NCI-H226 (cell line): ENCODE measurements at places on chromosomes 5 and 9.

DNA sequence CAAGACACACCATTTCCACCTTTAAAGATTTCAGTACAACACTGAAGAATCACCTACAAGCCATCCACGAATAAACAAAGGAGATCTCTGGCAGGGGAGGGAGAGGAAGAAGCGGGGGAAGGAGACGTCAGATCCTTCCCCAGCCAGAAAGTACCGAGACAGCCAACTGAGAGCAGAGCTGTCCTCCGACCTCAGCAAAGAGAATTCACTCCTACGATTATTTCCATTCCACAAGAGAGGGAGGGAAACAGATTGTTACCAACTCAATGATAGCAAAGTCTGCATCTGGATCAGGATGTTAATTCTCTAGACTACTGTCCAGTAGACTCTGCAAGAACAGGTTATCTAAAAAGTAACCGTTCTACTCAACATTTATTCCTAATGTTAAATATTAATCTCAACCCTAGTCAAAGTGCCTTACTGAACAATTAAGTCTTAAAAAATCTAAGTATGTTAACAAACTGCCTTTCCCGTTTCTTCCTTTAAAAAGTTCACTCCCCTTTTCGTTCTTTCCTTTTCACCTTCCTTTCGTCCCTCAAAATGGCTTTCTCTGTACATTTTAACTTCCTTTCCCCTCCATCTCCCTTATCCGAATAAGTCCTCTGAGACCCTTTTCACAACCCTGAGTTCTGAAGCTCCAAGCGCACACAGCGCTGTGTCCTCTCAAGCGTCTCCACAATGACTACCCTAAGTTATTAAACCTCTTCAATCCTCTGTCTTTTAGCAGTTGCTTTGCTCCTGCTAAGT, 1.4 kb downstream of the CHD1 start:
- peak; percentile 70 for DNase-seq

- no peak for DNase-seq
Measured at GRCh38 chr9:133106511-133107244, 14.4 kb downstream of the RALGDS start.

GRCh38 chr5:143031781-143032580, 261.8 kb downstream of the ARHGAP26 start:
- DNase-seq, result no peak

- peak; percentile 54 for DNase-seq
Measured at GRCh38 chr5:62001640-62002039, 304.4 kb upstream of the KIF2A start.

GRCh38 chr9:100426530-100427365, at the start of gene MSANTD3:
TSS of gene MSANTD3 (plus strand) at chr9:100427143. CDS start at chr9:100441939, 14,796 bp downstream.
- peak; percentile 35 for DNase-seq

DNA sequence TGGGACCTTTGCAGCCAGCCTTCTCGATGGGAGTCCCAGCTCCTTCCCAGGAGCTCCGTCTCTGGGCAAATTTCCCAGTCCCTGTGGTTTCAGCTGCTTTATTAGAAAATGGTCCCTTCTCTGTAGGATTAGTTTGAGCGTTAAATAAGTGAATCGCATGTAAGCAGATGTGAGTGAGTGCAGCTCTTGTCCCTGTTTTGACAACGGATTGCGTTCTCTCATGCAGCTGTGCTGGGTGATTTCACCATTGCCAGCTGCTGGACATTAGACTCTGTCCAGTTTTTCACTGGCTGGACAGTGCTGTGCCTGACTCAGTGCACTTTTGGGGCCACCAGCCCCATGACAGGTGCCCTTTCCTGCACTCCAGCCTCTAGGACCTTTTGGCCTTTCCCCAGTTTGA, 11.6 kb upstream of the CEL start:
- DNase-seq, result no peak

GRCh38 chr9:110999379-110999778, 38.9 kb downstream of the LPAR1 start:
- no peak for DNase-seq

GRCh38 chr5:38451074-38451725, 105.2 kb downstream of the LIFR start:
- no peak for DNase-seq

DNA sequence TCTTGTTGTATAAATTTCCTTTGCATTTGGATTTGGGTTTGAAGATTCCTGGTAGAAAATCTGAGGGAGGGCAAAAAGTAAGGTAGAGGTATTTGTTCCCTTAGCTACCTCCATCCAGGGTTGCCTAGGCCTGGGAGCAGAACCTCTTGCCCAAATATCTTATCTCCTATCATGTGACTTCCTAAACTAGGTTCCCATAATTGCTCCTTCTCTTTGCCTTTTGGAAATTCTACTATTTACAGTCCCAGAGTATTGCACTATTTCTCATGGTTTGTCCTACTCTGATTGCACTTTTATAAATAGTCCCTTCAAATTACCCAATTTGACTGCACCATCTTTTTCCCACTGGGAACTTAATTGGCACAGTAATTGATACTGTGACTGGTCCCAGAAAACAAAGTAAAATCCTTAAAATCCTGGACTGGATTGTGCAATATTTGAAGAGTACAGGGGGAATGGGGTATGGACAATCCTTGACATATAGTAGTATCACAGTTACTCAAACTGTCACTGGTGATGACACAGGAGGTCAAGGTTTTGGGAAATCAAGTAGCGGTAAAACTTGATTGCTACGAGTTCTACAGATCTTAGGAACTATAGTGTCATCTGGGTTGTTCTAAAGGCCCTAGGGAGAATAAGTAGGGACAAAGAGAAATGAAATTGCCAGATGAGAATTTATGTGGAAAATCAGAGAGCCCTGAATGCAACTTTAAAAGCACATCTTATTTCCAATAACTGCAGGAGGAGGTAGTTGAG, 31.5 kb upstream of the TMED7 start:
- no peak for DNase-seq

DNA sequence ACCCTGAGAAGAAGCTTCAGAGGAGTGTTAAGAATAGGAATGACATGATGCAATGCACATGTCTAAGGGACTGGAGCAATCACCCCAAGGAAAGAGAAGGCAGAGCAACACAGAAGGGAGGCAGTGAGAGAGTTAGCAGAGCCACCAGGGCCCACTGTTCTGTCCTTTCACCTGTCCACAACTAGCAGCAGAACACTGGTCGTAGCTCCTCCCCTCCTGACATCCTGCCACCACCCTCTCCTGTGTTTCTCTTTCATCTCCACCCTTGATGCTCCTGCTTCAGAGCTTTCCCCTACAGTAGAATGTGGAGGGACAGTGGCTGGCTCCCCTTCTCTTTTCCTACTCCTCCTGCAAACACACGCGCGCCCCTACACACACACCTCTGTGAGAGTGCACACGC, 483.4 kb upstream of the KIF2A start:
- no peak for DNase-seq

- DNase-seq, result no peak
Measured at GRCh38 chr9:134214766-134215419, 50.5 kb upstream of the RNU6ATAC start.

GRCh38 chr5:58275516-58275915, 184.4 kb downstream of the PLK2 start:
- no peak for DNase-seq

GRCh38 chr9:71518045-71518827, 250.1 kb downstream of the CEMIP2 start:
- DNase-seq, result no peak

GRCh38 chr5:150224483-150225027, 34.7 kb downstream of the SLC6A7 start:
- DNase-seq, result no peak

DNA sequence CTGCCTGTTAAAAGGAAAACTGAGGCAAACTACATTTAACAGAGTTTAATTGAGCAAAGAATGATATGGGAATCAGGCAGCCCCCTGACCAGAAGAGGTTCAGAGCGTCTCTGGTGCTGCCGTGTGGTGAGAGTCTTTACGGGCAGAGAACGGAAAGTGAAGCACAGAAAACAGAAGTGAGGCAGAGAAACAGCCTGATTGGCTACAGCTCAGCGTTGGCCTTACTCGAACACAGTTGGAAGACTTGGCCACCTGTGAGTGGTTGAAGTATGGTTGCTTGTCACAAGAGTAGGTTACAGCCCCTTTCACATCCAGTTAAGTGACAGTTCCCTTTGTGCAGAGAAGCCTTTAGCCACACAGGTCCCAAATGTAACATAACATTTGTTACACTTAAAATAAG, 16.9 kb upstream of the FBP1 start:
- no peak for DNase-seq

DNA sequence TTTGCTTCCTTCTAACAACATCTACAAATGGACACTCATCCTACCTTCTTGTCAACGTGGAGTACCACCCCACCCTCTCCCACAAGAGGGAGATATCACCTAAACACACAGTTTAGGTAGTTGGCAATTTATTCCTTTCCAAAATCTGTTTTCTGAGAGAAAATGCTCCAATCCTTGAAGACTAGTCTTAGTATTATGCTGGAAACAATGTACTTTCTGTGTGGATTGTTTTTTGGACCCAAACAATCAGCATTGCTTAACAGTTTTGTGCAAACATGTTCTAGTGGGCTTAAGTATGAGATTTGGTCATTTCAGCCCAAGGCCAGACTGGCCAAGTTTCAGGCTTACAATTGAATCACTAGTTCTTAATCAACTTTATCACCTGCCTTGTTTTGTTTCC, 359.1 kb downstream of the ARHGEF28 start:
- DNase-seq, result no peak

DNA sequence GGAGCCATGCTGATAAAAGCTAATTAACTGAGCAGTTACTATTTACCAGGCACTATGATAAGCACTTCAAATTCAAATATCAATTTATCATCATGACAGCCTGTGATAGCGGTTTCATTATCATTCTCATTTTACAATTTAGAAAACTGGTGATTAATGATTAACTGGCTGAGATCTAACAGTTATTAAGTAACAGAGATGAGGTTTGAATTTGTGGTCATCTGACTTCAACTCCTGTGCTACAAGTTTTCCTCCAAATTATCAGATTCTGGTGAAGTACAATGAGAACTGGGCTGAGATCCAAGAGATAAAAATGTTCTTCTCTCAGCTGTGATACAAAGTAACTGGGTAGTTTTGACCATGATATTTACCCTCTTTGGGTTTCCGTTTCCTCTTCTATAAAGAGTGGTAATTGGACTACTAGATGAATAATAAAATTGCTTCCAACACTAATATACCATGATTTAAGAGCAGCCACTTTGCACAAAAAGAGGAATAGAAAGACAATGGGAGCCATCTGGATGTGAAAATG, 74.5 kb upstream of the CCNG1 start:
- DNase-seq, result peak; percentile 43

DNA sequence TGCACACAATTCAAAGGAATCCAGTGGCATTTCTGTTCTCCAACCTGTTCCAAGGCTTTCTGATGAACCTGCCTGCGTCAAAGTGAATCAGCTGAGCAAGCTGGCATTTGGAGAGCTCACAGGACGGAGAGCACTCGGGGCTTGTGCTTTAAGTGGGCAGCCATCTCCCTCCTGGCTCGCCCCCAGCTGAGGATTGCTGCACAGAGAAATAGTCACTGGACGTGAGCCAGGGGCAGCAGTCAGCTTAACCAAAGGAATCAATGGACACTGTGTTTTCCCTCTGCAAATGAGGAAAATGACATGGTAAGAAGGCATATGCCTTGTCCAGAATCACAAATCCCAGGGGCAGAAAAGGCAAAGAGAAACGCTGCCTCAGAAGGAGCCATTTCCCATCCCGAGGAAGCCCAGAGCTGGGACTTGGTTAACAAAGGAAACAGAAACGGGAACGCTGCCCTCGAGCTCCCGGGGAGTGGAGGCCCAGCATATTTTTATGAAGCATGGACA, 299.4 kb downstream of the ZSWIM6 start:
- DNase-seq, result no peak

DNA sequence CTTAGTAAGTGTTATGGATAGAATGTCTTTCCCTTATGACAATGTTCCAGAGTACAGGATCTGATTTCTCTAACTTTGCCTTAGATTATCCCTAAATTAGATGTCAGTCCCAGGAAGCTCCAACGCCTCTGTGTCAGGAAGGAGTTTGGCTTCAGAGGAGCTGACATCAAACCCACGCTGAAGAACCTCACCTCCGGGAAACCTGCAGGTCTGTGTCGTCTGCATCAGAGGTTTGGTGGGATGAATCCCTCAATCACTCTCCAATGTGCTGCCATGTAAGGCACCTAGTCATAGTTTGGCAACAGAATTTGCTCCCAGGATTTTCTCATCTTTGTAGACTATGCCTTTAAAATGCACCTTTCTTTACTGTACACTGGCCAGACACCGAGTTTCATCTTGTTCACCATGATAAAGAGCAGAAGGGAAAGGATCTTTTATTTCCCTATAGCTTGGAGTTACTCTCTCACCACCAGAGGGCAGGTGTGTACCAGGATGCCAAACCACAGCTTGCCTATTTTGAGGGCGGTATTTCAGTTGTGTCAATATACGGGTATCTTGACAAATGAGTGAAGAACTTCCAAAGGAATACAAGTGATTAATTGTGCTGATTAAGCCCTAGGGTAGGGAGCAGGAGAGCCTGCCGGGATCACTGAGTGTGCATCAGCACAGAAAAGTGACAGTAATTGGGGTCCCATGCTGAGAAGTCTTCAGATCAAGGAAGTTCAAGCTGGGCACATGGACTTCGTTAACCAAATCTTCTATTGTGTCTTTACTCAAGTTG, 23.4 kb downstream of the MINAR2 start:
- peak; percentile 4 for DNase-seq

DNA sequence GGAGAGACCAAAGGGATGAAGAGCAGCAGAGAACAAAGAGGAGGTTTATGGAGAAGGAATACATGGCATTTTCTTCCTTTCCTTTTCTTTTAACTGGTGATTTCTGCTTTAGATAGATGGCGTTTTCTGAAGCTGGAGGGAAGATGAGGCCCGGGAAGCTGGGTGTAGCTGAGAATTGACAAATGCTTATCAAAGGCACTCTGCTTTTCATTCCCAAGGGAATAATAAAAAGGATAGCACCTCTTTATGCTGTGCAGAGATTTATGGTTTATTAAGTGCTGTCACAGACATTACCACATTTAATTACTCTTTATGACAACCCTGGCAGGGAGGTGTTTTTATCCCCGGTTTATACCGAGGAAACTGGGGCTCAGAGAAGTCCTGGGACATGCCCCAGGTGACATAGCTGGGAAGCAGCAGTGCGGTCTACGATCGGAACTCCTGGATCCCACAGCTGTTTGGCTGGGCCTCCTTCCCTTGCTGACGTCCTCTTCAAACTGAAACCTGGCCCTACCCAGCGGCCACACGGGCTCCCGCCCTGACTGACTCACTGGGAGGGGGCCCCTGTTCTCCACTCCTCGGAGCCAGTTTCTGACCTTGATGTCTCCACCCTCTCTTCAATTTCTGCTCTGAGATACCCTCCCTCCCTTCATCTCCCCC, 8.2 kb upstream of the EPB41L4B start:
- DNase-seq, result peak; percentile 76

DNA sequence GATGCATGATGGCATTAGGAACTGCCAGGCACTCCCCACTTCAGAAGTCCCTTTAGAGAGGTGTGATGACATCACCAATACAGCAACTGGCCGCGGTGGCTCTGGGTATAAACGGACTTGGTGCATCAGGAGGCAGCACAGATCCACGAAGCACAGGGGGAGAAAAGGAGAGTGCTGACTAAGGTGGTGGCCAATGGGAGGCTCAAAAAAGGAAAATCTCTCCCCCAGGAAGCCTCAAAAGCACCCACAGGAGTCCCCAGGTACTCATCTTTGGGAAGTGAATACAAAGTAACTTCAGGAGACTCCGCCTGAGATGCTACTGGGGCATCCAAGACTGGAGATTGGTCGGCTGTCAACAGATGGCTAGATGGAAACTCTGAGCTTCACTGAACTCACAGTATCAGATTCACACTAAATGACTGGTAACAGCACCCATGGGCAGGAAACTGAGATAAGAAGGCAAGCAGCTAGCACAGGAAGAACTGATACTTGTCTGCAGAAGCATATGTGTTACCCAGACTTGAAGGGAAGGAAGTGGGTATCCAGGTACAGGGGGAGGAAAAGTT, 7.6 kb downstream of the TTC39B start:
- no peak for DNase-seq

GRCh38 chr5:95620870-95621838, 1.3 kb downstream of the GPR150 start:
- DNase-seq, result no peak
